ENCODE measurements at places on chromosomes 7 and 10. TPM values are rescaled to one million over a fixed set of nuclear protein-coding genes. Genes with fewer than 3 reads are reported as not detected.

GUSB gene
- 13.8 TPM for total RNA-seq

DNA sequence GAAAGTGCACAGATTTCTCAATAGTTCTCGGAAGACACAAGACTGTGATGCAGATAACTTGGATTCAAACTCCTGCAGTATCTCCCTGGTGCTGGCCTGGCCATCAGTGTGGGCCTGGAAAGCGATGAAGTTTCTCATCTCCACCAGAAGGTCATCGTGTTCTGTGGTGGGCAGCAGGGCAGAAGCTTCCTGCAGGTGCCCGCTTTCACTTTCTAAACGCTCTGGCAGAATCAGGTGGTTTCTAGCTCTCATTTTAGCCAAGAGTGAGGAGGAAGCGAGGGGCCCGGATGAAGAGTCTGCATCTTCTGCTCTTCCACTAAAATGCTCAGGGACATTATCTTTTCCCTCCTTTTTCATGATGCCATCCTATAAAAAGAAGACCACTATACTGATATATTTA lies 63.0 kb upstream of the DRGX start:
- no peak for DNase-seq

DNA sequence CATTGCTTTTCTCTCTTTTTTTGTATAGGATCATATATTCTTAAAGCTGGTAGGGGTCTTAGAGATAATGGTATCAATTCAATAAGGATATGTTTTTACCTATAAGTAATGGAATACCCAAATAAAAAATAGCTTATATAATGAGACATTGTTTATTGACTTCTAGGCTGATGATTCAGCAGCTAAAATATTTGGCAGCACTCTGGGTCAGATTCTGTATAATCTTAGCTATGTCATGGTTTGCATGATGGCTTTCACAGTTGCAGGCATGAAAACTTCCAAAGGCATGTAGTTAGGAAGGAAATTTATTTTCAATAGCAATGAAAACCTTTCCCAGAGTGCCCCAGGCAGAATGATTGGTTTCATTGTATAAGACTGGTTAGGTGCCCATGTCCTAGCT lies 32.1 kb upstream of the A1CF start:
- DNase-seq = no peak

GRCh38 chr7:37311355-37311754 lies 137.3 kb downstream of the ELMO1 start:
- DNase-seq = no peak

DNA sequence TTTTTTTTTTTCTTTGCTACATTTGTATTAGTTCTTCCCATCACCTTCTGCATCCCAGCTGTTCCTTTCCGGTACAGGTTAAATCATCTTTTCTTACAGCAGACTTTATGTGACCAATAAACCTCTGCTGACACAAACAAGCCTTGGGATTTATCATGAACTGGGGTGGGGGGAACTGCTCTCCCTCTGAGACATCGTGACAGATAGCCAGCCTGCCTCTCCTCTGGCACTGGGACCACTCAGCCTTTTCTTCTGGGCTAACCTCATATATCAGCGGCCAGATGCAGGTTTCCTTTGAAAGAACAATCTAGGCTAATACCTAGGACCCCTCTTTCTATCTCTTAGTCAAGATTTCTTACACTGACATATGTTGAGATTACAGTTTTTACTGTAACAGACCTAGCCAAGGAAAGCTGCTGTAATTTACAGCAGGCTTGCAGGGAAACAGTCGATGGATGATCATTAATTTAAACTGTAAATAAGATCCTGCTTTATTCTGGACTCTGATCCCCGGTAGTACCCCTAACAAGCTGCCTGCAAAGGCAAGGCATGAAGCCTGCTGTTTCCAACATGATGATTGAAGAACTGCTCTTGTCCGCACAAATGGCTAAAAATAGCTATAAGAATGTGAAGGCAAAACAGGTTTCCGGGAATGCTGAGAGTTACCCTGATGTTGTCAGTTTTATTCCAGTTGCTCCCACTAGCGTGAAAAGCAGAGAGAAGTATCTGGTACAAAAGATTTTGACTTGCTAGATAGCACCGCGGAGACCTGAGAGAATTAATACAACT lies 338.7 kb downstream of the SORCS1 start:
- DNase-seq = no peak

- DNase-seq = no peak
Observed at GRCh38 chr7:24540956-24541355, 32.3 kb upstream of the PALS2 start.

- no peak for DNase-seq
Observed at GRCh38 chr7:104903044-104903443, 111.0 kb upstream of the KMT2E start.
